ENCODE measurements at places on chromosomes 12 and 14.

DNA sequence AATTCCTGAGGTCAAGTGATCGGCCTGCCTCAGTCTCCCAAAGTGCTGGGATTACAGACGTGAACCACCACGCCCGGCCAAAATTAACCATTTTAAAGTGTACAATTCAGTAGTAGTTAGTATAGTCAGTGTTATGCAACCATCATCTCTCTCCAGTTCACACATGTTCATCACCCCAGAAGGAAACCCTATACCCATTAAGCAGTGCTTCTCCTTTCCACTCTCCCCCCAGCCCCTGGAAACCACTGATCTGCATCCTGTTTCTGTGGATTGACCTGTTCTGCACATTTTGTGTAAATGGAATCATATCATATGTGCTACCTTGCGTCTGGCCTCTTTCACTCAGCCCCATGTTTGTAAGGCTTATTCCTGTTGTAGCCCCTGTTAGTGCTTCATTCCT, 52.2 kb downstream of the PHETA1 start:
- no peak for DNase-seq

GRCh38 chr14:76922584-76922983, 96.4 kb downstream of the LRRC74A start:
- DNase-seq = no peak

- peak; percentile 85 for DNase-seq
Measured at GRCh38 chr12:88299567-88300101, 157.5 kb downstream of the TMTC3 start.

DNA sequence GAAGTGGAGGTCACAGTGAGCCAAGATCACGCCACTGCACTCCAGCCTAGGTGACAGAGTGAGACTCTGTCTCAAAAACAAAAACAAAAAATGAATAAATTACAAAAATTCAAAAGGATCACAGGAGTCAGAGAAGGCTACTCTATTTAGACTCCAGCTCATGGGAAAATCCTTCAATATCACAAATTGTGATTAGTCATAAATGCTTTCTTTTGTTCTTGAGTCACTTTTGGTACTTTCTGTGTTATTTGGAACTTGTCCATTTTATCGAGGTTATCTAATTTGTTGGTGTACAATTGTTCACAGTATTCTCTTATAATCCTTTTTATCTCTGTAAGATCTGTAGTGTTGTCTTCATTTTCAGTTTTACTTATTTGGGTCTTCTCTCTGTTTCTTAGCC, 18.9 kb downstream of the ALDH2 start:
- DNase-seq = peak; percentile 51

DNA sequence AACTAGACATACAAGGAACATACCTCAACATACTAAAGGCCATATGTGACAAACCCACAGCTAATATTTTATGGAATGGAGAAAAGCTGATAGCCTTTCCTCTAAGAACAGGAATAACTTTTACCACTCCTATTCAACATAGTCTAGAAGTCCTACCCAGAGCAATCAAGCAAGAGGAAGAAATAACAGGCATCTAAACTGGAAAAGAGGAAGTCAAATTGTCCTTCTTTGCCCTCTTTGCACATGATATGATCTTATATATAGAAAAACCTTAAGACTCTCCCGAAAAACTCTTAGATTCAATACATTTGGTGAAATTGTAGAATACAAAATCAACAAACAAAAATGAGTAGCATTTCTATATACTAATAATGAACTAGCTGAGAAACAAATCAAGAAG, 110.0 kb downstream of the ATP23 start:
- DNase-seq = no peak

DNA sequence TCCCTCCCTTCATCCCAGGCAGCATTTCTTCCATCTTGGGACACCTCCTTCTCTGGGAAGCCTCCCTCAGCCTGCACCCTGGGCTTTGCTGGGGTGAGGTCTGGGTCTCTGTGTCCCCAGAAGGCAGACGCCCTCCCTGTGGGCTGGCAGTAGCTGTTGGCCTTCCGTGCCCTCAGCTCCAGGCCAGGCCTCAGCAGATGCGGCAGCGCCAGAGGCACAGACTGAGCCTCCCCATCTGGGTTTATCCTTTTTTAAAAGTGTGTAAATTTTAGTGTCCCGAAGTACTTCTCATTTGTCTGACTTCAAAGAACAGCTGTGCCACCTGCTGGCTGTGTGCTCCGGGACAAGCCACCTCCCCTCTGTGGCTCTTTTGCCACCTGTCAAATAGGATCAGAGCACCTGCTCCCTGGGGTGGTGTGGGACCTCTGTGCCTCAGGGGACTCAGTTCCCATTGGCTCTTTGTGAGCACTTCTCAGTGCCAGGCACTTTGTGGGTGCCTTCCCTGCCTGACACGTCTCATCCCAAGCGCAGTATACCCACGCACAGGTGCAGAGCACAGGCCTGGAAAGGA, 11.1 kb downstream of the EXOC3L4 start:
- no peak for DNase-seq

GRCh38 chr12:96136725-96137378, 57.3 kb upstream of the ELK3 start:
- no peak for DNase-seq

GRCh38 chr14:70706177-70706576, 64.5 kb downstream of the TTC9 start:
- DNase-seq = no peak

GRCh38 chr12:82627799-82628198, 58.9 kb upstream of the TMTC2 start:
- no peak for DNase-seq

- no peak for DNase-seq
Measured at GRCh38 chr14:35320472-35320871, 28.3 kb downstream of the PSMA6 start.

DNA sequence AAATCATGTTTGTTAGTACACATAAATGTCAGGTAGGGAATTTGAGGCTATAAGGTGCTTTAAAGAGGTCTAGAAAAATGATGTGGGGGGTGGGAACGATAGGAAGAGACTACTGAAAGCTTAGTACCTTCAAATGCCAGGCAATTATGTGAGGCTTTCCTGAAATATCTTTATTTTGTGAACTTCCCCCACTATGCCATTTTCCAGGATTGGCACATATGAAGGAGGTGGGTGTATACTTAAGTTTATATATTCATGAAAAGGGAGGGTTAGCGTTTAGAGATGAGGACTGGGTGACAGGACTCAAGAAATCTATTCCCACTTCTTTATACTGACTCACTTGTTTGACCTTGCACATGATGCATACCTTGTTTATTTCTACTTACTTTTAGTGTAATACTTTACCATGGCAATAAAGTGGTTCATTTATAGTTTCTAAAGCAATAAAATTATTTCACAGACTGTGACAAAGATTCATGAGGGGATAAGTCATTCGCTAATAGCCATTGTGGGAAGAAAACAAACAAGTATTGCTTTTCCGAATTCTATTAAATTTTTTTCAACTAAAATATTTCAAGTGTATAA, 77.1 kb downstream of the PLEKHA5 start:
- DNase-seq = no peak

DNA sequence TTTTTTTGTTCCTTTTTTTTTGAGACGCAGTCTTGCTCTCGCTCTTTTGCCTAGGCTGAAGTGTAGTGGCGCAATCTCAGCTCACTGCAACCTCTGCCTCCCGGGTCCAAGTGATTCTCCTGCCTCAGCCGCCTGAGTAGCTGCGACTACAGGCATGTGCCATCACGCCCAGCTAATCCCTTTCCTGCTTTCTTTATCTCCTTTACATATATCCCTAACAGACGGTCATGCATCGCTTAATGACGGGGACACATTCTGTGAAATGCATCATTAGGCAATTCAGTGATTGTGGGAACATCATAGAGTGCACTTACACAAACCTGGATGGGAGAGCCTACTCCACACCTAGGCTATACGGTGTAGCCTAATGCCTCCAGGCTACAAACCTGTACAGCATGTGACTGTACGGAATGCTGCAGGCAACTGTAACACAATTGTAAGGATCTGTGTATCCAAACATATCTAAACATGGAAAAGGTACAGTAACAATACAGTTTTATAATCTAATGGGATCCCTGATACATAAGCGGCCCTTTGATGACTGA, 32.8 kb downstream of the NOS1 start:
- no peak for DNase-seq

- no peak for DNase-seq
Measured at GRCh38 chr14:95363468-95363954, 43.8 kb upstream of the CLMN start.

DNA sequence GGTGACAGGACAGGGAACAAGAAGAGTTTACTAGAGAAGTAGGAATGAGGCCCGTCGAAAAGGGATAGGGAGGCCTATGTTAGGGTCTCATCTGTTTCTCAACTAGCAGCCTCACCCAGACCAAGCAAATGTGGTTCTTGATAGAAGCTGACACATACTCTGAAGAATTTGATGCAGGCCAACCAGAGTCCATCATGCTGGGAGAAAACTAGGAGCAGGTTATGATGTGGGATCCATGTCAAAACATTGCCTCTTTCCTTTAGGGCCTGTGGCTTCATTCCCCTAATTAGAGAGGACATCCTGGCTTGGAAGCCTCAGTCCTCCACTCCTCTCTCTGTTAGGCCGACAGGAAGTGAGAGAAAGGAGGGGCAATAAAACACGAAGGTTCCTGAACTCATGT, 122.8 kb downstream of the NTF3 start:
- DNase-seq = no peak

DNA sequence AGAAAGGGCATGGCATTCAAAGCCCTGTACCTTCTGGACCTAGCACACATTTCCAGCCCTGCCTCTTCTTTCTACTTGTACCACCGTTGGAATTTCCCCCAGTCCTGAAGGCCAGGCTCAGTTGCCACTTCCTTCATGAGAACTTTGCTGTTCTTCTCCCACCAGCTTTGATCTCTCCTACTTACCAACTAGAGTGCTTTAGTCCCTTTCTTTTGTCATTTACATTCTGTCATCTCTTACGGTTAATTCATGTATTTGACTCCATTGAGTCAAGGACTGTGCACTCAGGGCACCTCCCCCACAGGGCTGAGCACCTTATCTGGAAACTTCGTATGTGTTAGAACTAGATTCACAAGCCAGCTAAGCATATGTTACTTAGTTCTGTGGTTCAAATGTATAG, 26.3 kb downstream of the BICDL1 start:
- no peak for DNase-seq

DNA sequence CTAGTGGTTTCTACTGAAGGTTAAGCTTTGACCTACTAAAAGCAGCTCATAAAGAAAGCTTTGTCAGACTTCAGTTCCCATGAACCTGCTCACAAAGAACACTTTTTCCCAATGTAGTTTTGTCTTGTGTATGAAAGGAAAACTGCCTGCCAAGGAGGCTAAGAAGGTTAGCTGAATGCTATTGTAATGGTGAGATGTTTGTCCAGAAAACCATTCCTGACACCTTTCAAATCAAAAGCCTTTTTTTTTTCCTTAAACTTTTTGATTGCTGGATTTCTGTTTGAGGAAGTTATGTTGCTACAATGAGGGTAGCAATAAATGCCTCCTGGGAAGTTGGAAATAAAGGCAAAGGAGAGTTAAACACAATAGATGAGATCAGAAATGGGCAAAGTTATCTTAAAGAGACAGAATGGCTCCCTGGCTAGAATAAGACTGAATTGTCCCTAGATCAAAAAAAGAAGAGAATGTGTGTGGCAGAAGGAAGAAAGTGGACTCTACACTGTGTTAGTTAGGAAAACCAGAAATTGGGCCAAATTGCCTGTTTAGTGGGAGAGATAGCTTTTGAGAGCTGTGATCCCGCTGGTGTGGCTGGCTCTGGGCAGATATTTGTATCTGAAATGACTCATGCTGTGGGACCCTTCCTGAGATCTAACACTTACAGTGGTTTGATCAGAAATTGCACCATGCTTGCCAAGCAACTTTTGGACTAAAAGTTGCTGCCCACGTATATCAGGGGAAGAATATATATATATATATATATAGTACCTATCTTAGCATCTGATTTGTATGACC, 27.5 kb downstream of the TECPR2 start:
- no peak for DNase-seq

- no peak for DNase-seq
Measured at GRCh38 chr14:69614592-69614991, 3.2 kb downstream of the SUSD6 start.
